ENCODE measurements at places on chromosomes 7 and 10.

DNA sequence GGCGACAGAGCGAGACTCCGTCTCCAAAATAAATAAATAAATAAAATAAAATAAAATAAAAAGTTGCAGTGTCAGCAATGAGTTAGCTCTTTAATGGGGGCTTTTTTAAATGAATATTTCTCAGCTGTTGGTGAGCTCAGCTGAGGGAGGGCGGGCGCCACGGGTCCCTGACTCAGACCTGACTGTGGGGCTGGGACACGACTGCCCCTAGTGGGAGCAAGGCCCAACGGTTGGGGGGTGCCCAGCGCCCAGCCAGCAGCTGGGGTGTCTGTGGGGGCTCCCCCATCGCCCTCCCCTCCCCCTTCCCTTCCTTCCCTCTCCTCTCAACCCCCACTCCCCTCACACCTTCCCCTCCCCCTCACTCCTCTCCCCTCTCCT lies 46.6 kb downstream of the PWWP2B start:
- DNase-seq, result peak; percentile 58

DNA sequence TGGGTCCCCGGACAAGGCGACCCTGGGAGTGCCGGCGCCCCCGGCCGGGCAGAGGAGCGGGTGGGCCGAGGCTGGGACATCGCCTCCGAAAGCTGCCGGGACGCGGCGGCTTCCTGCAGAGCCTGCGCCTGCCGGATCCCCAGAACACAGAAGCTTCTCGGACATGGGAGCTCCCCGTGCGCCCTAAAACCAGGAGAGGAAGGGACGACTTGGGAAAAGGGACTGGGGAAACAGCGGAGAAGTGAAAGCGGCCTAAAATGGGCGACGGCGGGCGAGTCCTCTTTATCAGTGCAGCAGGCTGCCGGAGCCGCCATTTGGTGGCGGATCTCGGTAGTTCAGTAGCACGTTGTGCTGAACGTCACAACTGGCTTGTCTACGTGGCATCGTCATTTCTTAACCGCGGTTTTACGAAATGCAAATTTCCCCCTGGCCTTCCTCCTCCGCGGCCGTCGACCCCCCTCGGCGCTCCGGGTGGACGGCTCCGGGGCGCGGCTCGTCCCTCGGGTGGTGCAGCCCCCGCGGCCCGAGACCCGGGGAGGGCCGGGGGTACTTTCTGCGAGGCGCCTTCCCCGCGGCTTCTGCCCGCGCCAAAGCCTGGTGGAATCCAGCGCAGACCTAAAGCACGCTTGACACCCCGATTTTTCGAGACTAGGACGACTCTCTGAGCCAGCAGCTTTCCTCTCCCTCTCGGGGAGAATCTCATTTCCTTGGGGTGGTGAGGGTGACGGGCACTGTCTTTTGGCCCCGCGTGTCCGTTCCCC lies 9.9 kb upstream of the SPAG6 start:
- DNase-seq, result peak; percentile 44

GRCh38 chr7:130488392-130489139 lies 3.3 kb upstream of the MEST start:
- no peak for DNase-seq

- no peak for DNase-seq
These were observed 14.8 kb downstream of the NRCAM start for GRCh38 chr7:108441392-108441955.

- peak; percentile 91 for DNase-seq
These were observed 75.7 kb upstream of the CCDC71L start for GRCh38 chr7:106736508-106737201.

- no peak for DNase-seq
These were observed 31.1 kb downstream of the RAMP3 start for GRCh38 chr7:45188736-45189135.

- no peak for DNase-seq
These were observed 61.7 kb upstream of the OIT3 start for GRCh38 chr10:72831696-72832409.

GRCh38 chr10:49023752-49024151 lies 84.1 kb upstream of the LRRC18 start:
- no peak for DNase-seq

DNA sequence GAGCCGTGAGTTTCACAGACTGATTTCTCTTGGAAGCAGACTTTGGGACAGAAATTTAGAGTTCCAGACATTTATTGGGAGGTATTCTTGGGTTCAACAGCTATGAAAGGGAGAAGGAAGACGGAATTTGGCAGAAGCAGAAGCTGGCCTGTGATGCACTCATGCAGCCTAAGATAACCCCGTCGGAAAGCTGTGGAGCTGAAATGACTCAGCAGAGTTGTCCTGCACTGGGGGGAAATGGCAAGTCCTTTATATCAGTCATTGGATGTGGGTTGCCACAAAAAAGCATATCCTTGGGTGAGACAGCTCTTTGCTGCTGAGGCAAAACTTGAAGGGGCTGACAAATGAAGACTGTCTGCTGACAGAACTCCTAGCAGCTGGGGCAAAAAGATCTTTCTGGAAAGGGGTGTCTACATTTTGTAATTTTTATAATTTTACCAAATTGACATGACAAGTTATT lies 11.5 kb upstream of the MICU1 start:
- DNase-seq, result no peak

GRCh38 chr10:69883310-69884023 lies 81.8 kb downstream of the COL13A1 start:
- no peak for DNase-seq

- peak; percentile 25 for DNase-seq
These were observed 26.0 kb upstream of the PFKFB3 start for GRCh38 chr10:6176691-6177231.

DNA sequence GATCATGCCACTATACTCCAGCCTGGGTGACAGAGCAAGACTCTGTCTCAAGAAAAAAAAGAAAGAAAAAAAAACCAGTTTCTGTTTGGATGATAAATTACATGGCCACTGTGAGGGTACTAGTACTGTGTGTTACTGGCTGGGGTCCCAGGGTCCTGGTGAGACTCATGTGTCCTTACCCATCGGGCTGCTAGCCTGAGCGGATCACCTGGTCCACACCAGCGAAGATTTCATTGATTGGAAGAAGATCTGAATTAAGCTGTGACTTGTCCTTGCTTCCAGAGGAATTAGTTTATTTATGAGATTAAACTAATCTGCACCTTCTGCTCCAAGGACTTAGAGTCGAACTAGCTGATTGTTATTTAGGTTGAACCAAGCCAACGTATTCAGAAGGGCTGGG lies 40.0 kb upstream of the BAMBI start:
- DNase-seq, result no peak
